ENCODE measurements at places on chromosomes 2 and 18.

DNA sequence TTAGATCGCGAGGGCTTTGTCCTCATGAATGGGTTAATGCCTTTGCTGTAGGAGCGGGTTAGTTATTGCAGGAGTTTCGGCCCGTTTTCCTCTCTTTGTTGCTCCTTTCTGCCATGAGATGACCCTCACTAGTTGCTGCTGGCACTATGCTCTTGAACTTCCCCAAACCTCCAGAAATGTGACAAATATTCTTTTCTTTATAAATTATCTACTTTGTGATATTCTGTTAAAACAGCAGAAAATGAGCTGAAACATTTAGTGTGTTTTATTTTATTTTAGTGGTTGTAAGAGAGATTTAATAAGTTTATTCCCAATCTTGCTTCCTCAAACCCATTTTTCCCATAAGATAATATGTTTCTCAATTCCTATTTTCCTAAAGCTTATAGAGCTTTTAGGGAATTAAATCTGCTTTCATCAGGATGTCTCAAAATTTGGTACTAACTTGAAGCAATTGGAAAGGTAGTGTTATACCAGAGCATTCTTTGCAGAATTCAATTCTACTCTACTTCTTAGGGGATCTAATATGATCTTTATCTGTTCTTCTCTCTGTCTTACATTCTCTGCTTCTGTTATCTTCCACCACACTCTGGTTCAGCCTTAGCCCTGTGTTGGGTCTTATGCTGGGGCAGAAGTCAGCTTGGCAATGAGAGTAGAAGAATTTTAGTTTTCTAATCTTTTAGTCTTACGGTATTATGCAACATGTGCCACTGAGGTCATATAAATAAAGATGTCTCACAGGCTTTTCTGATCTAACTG lies 23.1 kb downstream of the DDX1 start:
- DNase-seq, result no peak

DNA sequence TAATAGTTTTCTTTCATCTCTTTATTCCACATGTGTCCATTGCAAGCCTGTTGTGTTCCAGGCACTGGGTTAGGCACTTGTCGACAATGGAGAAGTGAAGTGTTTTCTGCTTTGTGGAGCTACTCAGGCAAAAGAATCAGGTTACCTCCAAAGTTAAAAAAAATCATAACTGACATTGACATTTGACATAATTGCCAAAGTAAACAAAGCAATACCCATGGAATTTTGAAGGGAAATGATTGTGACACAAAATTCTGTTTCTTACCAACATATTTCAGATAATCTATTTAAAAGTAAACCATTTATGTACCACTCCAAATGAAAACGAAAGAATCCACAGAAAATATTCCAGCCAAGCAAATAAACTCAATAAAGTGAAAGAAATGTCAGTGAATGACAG lies 6.4 kb upstream of the TGFA start:
- no peak for DNase-seq

GRCh38 chr2:230940471-230940815 lies 15.4 kb upstream of the GPR55 start:
- no peak for DNase-seq

GRCh38 chr2:70509565-70509964 lies 44.1 kb downstream of the TGFA start:
- peak; percentile 74 for DNase-seq

DNA sequence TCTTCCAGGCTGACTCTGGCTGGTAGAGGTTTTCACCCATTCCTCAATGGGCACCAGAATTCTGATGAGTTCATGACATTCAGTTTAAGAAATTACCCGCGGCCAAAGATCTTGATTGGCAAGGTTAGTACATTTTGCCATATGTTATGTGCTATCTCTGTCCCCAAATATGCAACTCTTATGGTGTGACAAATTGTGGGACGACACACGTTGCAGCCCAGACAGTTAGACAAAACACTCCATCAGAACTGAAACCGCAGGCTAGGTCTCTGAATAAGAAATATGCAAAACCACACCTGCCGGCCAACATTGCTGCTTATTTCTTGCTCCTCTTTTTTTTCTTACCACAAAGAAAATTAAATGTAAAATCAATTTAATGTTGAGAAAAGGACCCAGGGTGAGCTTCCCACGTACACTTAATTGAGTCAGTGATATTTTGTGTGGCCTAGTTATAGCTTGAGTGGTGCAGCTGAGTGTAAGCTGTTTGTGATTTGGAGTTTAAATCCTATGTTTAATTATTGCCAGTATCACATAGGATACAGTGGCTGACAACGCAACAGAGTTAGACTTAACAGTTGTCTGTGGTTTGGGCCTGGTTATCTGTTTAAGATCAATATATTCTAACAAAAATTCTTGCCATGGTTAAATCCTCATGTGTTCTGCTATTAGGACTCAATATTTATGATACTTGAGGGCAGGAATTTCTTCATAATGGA lies 35.7 kb upstream of the LTBP1 start:
- no peak for DNase-seq

DNA sequence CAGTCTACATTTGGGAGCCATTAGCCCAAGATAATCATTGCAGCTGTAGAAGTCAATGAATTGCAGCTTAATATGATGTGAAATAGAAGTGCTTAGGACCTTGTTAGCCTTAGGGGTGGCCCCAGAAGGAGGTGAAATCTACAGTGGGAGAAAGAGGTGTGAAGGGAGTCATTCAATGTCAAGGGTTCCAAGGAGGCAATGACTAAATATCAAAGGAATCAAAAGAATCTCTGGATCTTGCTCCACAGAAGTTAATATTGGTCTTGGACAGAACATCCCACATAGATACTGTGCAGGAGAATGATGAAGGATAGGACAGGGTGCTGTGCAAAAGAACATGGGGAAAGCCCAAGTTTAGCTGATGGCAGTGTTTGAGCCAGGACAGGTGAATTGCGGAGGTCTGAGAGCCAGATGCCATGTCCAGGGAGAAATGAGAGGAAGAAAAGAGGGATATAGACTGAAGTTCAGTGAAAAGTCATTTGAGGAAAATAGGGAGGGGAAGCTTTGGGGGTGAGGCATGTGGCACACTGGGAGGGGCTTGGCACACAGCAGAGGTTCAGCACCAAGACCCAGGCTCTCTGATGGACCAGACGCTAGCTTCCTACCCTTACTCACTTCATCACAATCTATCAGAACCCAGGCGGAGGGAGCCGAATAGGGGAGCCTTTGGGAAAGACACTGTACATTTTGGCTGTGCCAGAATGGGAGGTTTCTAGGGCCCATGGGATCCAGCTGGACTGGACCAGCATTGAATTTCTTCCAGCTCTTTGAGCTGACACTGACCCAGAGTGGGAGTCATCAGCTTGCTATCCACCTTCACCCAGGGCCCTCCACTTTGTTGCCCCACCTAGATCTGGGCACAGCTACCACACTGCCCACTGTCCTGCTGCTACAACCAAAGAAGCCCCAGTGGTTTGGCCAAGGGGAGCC lies 2.2 kb downstream of the IL1F10 start:
- DNase-seq, result peak; percentile 29

GRCh38 chr2:12895017-12895416 lies 178.3 kb downstream of the TRIB2 start:
- no peak for DNase-seq

DNA sequence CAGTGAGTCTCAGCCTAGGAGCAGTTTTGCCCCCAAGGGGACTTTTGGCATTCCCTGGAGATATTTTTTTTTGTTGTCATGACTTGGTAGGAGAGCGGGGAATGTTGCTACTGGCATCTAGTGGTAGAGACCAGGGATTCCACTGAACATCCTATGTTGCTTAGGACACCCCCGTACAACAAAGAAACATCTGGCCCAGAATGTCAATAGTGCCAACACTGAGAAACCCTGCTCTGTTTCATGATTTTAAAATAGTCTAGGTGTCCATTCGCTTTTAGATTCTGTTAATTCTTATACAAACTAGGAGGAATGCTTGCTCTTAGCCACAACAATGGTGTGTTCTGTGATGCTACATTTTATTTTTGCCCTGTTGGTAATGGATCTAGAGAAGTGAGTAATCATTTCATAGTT lies 225.8 kb upstream of the SIX3 start:
- DNase-seq, result peak; percentile 68

DNA sequence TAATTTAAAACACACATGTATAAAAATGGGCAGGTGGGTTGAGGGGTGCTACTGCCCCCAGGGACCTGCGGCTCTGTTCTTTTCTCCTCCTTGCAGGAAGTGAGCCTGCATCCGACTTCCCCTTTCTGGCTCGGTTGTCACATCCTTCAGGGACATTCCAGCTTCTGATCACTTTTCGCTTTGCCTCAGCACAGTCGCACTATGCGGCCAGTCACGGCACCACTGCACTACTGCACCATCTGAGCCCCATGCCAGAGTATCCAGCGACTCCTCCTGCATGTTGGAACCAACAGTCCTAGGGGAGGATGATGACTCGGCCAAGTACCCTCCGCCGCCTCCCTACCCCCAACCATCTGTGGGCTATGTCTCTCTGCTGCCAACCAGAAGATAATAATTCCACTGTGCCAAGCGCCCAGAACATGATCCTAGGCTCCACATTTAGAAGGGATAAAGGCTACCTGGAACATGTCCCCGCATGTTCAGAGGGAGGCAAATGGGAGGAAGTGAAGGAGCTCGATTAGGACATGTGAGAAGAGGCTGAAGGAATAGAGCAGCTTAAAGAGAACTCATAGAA lies 17.6 kb downstream of the CDC42EP3 start:
- no peak for DNase-seq

DNA sequence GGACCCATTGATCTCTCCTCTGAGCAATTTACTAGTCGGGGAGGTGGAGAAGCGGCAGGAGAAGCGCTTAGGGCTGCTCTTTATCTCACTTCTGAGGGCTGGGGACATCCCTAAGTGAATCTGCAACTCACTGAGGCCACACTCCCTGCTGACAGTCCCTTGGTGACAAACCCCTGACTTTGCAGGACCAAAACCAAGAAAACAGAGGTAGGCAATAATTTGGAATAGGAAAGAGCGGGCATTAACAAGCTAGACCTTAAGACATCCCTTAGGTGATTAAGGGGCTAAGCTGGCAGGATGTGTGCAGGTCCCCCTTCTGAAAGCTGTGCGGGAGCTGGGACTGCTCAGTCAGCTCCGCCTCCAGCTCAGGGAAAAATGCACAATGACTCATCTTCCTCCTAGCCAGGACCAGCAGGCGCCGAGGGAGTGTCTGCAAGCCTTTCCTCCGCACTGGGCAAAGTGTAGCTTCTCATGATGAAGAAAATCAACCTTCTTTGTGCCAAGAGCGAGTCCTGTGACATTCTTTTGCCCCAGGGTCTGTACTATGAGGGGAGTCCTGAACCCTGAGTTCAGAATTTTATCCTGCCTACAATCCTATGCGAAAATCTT lies 63.3 kb downstream of the BOD1L2 start:
- DNase-seq, result peak; percentile 73

DNA sequence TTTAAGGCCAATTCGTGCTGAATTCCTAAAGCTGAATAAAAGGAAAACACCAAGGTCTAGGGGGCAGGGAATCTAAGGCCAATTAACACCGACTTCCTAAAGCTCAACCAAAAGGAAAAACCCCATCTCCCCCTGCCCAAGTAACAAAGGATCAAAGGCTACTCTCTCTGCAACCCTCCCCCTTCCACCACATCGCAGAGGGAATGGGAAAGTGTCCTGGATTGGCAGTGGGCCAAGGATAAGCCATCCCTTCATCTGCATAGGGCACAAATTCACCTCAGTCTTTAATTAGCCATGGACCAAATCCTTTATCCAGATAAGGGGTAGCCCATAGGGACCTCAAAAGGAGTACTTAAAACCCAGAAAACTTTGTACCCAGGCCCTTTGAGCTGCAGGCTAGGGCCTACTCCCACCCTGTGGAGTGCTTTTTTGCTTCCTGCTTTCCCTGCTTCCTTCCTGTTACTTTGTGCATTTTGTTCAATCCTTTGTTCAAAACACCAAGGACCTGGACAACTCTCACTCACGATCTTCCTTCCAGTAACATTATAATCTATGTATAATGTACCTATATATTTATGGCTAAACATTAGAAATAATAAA lies 2119.8 kb upstream of the CELF4 start:
- no peak for DNase-seq

DNA sequence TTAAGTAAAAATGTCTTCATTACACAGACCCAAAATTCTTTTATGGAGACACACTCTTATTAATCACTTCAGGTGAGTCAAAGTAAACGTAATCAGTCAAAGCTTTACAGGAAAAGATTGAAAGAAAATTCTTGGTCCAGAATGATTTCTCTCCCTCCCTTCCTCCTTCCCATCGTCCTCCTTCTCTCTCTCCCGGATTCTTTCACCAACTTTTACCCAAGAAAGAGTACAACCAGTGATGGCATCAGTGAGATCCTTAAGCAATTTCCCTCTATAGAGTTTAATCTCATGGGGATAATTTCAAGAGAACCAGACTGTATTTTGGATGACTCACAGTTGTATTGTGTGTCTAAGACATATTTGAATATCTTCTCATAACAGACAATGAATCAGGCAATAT lies 258.1 kb downstream of the ALK start:
- DNase-seq, result no peak

DNA sequence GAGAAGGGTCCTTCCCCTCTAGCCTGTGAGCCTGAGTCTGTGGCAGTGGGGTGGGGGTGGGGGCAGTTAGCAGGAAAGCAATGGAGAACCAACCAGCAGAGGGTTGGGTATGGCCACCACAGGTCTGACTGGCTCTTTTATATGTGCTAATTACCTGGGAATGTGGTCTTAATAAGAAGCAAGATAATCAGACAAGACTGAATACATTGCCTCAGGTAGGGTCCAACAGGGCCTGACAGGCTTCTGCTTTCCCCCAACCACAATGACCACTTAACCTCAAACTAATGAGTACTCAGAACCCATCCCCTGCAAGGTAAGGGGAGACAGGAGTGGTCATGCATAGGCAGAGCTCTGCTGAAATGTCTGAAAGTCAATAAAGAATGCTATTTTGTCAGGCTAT lies 39.2 kb upstream of the GALNT1 start:
- DNase-seq, result no peak

DNA sequence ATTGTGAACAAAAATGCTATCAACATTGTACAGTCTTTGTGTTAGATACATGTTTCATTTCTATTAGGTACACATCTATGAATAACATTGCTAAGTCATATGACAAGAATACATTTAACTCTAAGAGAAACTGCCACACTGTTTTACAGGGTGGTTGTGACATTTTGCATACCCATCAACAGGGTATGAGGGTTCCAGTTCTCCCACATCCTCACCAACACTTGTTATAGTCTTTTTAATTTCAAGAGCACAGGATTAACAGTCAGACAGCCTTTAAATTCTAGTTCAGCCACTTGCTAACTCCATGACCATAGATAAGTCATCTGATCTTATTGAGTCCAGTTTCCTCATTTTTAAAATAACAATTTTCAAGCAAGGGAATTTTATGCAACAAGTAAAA lies 92.5 kb upstream of the PPP1CB start:
- no peak for DNase-seq

DNA sequence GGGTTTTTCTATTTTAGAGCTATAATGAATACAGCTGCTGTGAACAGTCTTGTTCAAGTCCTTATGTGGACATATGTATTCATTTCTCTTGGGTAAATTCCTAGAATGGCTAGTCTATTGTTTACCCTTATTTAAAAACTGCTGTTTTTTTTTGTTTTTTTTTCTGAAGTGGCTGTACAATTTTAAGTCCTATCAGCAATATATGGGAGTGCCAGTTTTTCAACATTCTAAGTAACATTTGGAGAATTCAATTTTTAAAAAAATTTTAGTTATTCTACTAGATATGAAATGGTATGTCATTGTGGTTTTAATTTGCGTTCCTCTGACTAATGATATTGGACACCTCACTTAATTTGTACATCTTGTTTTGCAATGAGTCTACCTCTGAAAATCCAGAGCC lies 349.7 kb downstream of the SATB2 start:
- DNase-seq, result no peak

GRCh38 chr18:57121542-57122112 lies 25.3 kb upstream of the BOD1L2 start:
- DNase-seq, result no peak
